ENCODE measurements at places on chromosomes 7 and 10.
A peak's percentile ranks its signal among the peaks of the same experiment; 100 is the strongest.

DNA sequence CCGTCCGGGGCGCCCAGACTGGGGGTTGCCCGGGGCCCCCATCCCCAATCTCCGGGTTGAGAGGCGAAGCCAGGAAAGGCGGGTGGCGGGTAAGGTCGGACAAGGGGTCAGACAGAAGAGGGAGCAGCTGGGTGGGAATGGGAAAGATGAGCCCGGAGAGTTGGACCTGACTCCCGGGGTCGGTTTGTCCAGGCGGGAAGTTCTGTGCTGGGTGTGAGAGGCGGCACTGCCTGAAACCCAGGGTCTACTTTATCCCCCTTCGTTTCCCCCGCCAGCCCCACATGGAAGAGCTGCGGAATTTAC is 675 bp downstream of the SLC4A2 start:
- DNase-seq: no peak

DNA sequence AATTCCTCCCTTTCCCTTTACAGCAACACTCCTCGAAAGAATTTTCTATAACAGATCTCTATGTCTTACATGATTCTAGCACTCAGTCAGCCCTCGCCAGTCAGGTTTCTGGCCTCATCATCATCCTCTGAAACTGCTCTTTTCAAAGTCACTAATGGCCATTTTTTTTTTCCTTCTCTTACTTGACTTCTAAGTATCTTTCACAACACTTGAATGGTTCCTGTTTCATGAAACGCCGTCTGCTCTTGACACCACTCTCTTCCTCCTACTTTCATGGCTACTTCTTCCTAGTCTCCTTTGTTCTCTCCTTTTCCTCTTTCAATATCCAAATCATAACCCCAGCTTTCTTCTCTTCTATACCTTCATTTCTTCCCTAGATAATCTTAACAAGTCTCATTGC is 100.5 kb upstream of the NRP1 start:
- no peak for DNase-seq

DNA sequence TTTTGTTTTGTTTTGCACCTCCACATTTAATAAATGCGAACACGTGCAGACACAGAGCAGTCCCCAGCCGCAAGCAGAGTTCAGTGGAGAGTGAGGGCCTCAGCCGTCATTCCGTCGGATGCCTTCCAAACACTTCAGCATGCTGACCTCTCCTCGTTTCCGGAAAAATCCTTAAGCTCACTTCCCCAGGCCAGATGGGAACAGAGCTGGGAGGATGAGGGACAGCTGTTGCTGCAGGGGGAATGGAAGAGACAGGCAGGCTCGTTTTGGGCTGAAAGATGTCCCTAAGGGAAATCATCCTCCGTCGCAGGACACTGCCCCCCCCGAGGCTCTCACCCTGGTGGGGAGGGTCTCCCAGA is 17.2 kb upstream of the FGFR2 start:
- peak; percentile 22 for DNase-seq

DNA sequence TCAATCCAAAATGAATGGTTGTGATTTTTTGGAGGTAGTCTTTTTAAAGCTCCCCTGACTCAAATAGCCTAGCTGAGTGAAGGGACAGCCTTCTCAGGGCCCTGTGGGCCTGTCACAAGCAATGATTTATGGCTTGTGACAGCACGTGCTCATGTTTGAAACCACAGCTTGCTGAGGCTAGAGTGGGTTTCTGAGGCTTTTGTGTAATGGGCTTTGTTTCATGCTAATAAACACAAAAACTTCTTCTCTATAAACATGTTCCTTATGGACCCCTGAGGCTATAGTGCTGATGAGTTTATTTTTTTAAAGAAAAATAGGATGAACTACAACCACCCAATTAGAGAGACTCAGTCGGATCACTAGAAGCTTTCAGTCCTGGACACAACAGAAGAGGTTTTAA is 36.1 kb upstream of the BET1 start:
- no peak for DNase-seq

DNA sequence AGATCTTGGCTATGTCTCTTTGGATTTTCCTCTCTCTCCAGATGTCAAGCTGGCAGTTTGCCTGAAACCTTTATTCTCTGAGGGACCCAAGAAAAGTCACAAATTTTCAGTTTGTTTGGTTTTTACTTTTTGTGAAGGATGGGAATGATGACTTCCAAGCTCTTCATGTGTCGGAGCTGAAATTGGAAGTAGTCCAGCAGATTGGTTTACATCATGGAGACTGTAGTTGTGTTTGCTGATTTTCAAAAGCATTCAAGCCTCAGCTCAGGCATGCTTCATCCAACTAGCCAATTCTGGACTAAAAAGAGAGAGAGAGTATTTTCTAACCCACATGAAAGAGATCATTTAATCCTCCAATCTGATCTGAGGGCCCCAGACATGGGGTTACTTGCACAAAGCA is 326.2 kb upstream of the AUTS2 start:
- DNase-seq: peak; percentile 95

- no peak for DNase-seq
These were observed 66.6 kb downstream of the AGMO start for GRCh38 chr7:15495170-15495569.

- DNase-seq: no peak
These were observed 6.0 kb upstream of the PNLIPRP2 start for GRCh38 chr10:116614796-116615195.

DNA sequence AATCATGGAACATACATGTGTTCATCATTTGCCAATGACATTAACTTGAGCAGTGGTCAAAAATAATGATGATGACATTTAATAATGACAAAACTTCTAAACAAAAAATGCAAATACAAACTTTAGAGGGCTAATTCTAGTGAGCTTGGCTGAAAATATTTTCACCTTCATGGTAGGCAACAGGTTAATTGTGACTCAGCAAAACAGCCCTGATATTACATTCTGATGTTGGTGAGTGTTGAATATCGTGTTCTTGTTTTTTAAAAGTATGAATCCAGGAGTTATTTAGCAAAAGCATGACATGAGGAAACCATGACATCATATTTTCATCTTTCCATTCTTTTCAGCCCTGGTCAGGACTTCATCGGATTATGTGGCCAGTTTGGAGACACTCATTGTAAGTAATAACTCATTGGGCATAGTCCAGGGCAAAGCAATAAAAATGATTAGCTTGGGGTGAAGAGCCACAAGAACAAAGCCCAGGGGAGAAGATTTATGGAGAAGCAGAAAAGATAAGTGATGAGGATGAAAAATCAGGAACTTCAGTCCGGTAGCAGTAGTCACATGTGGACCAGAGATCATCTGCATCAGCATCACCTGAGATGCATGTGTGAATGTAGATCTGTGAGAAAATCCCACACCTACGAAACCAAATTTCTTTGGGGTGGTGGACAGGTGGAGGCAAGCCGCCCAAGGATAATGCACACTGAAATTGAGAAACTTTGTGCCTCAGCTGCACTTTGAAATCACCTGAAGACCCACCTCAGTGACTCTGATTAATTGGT is 46.8 kb upstream of the PRKAR2B start:
- no peak for DNase-seq

DNA sequence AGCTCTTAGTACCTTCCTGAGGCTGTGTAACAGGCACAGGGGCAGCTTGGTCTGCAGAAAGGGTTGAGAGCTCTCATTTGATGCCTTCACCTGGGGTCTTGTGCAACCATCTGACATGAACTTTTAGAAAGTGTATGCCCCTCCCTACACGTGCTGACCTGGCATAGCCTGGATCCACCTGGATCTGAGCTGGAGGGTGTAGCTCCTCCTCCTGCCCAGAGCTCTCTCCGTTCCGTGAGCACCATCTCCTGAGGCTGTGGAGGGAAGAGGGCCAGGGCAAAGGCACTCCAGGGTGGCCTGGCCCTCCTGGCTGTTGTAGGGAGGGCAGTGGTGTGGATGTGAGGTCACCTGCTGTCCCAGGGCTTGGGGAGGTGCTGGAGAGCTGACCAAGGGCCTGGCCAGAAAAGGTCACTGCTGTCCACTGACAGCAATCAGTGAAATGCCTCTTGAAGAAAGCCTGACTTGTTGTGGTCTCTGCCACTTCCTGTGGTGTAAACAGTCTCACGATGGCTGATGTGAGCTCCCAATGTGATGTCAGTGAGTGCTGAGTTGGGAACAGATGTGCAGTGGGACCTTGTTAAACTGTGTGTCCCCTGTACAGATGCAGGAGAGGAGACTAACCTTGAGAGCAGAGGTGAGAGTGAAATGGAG is 23.0 kb downstream of the AMZ1 start:
- DNase-seq: no peak

DNA sequence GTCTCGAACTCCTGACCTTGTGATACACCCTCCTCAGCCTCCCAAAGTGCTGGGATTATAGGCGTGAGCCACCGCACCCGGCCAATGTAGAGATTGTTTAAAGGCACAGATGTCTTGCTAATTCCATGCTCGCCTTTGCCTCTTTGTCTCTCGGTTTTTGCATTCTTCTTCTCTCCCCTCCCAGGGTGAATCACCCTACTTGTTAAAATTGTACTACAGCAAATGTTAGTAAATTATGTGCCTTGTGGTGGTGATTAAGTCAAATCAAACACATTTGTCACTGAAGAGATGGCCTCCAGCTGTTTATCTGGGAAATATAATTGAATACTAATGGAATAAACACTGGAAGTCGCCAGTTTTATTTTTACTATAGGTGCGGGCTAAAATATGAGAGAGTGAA is 384.4 kb upstream of the AUTS2 start:
- DNase-seq: no peak

DNA sequence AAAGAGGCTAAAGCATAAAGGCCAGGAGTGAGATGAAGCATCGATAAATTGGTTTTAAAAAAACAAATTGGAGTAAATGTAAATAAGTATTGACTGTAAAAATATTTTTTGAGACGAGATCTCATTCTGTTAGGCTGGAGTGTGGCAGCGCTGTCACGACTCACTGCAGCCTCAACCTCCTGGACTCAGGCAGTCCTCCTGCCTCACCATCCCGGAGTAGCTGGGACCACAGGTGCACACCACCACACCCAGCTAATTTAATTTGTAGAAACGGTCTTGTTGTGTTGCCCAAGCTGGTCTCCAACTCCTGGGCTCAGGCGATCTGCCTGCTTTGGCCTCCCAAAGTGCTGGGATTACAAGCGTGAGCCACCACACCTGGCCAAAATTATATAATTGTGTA is 17.8 kb downstream of the HNRNPA2B1 start:
- no peak for DNase-seq

DNA sequence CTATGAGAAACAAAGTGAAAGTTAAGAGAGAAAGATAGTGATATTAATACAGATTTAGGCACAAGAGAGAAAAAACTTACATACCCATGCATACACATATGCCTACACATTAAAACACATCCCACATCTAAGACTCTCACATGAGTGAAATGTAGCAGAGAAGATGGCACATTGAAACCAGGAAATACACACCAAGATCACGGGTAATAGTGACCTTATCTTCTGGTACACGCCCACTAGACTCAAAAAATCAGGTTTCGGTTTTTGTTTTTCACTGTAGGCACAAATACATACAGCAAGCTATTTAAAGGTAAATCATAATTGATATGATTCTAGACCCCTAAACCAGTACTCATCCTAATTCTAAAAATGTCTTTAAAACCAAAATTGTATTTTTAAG is 225.2 kb upstream of the TAC1 start:
- DNase-seq: no peak

- no peak for DNase-seq
These were observed 475.1 kb upstream of the FOXK1 start for GRCh38 chr7:4207011-4207410.

DNA sequence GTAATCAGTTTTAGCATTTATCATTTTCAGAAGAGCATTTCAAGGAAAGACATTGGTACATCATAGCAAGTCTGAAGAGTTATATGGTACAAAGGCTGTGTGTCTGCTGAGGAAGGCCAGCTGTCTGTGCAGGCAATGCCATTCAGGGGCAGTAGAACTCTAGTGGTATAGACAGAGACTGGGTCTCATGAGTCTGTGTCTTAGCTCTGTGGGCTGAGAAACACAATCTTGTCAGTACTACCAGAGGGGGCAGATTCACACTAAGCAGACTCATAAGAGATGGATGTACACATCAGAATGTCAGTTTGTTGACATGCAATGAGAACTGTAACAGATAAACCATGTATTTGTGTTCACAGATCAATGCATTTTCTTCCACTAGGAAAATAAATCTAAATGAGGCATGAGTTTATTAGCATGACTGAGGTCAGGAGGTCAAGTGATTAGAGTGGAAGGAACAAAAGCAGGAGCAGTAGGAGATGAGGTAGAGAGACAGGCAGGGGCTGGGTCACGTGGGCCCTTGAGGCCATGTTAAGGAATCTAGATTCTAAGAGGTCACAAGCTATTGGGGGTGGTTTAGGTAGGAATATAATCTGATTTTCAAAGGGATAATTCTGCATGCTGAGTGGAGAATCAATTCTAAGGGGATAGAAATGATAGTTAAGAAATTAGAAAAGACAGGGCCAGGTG is 7.5 kb upstream of the GGCT start:
- DNase-seq: no peak

Data from NCI-H2171 treated with DMSO at 0.1 percent for 48 hours (cell line).